ENCODE measurements at places on chromosomes 2 and 18.

GRCh38 chr2:31828891-31829290 lies 181.9 kb downstream of the MEMO1 start:
- DNase-seq = no peak

- no peak for DNase-seq
These were observed 5.6 kb downstream of the QPCT start for GRCh38 chr2:37350034-37350433.

DNA sequence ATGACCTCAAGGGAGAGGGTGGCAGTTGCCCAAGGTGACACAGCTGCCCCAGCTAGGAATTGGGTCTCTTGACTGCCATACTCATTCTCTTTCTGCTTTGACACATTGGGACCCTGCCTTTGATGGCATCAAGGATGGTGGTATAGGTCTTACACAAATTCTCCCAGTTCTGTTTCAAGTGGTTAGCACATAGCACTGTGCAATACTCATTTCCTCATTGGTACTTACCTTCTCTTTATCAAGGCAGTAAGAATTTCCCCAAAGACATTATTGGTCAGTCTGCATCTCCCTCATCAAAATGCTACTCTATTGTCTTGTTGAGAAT lies 35.9 kb upstream of the CCDC93 start:
- no peak for DNase-seq

DNA sequence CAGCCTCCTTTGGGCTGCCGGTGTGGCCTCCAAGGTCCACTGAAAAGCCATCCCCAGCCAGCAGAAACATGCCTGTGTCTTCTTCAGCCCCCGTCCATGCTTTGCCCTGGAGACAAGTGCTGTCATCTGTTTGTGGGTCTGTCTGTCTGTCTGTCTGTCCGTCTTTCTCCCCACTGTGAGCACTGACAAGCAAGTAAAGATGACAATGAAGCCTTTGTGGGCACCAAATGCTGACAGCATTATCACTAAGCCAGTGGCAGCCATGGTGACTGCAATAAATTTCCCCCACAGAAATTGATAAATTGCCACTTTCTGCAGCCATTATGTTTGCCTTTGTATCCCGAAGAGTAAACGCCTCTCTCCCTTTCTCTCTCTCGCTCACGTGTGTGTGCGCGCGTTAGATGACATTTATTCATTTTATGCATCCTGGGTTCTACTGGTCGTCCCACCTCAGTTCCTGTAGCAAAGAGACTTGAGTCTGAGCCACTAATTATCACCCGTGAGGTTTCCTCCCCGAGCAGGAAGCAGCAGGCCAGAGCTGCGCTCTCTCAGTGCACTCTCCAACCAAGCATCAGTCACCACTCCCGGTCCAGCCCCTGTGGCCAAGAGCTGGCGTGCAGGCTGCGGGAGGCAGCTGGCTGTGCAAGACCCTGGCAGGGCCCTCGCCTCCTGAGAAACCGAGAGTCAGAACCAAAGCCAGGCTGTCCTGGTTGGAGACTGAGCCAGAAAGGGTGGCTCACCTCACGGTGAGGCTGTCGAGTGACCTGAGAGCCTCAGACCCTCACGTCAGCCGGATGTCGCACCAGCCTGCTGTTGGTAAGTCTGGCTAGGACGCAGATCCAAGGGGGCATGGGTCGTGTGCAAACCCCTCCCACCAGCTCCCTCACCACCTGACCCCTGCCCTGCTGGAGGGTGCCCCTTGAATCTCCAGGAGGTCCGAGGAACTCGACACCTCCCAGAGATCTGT lies 6.9 kb downstream of the STEAP3 start:
- DNase-seq = no peak

DNA sequence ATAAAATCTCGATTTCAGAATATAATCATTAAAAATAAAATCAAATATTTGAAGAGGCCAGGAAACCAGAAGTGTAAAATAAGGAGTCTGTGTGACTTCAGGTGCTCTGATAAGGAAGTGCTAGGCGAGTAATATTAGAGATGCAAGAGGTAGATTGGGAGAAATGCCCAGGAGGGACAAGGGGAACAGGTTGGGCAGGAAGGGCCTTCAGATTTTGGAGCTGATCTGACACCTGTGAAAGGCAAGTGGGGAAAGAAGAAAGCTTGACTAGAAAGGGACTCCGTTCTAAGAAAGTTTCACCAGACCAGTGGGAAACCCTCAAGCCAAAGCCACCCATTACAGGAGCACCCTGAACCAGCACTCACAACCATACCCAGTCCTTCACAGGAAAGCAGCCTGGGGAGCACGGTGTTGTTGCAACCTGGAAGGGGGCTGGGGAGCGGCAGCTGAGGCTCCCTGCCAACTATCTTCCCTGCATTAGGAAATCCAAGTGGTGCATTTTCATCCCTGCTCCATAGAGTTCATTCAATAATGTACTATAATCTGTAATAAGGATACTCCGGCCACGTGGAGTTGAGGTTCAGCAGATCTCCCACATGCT lies 57.5 kb upstream of the GREB1L start:
- DNase-seq = no peak

- DNase-seq = no peak
These were observed 55.2 kb downstream of the PARD6G start for GRCh38 chr18:80191907-80192652.

- DNase-seq = peak; percentile 73
These were observed 114.6 kb downstream of the DOCK10 start for GRCh38 chr2:224927646-224928173.

GRCh38 chr2:61100801-61101200 lies 35.1 kb downstream of the SANBR start:
- DNase-seq = no peak

- no peak for DNase-seq
These were observed 18.6 kb upstream of the CYP26B1 start for GRCh38 chr2:72166279-72166678.

DNA sequence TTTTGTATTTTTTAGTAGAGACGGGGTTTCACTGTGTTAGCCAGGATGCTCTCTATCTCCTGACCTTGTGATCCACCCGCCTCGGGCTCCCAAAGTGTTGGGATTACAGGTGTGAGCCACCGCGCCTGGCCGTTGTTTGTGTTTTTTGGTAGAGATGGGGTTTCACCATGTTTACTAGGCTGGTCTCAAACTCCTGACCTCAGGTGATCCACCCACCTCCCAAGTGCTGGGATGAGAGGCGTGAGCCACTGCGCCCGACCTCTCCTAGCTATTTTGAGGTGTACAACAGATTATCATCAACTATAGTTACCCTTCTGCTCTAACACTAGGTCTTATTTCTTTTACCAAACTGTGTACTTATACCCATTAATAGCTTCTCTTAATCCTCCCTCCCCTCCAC lies 28.9 kb upstream of the MRPL33 start:
- DNase-seq = no peak

DNA sequence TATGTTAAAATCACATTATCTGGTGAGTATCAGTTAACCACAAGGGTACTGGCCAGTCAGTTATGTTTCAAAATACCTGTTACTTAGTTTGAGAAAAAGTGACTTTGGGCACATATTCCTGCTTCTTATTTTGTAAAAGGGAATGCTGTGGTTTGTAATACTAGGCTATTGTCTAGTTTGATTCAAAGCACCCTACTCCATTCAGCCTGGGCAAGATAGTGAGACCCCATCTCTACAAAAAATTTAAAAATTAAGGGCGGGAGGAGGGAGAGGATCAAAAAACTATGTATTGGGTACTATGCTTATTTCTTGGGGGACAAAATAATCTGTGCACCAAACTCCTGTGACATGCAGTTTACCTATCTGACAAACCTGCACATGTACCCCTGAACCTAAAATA lies 18.9 kb downstream of the MBD5 start:
- DNase-seq = no peak

- no peak for DNase-seq
These were observed 38.4 kb downstream of the CAB39 start for GRCh38 chr2:230751062-230751461.

- DNase-seq = no peak
These were observed 49.0 kb upstream of the HAAO start for GRCh38 chr2:42841344-42841743.

DNA sequence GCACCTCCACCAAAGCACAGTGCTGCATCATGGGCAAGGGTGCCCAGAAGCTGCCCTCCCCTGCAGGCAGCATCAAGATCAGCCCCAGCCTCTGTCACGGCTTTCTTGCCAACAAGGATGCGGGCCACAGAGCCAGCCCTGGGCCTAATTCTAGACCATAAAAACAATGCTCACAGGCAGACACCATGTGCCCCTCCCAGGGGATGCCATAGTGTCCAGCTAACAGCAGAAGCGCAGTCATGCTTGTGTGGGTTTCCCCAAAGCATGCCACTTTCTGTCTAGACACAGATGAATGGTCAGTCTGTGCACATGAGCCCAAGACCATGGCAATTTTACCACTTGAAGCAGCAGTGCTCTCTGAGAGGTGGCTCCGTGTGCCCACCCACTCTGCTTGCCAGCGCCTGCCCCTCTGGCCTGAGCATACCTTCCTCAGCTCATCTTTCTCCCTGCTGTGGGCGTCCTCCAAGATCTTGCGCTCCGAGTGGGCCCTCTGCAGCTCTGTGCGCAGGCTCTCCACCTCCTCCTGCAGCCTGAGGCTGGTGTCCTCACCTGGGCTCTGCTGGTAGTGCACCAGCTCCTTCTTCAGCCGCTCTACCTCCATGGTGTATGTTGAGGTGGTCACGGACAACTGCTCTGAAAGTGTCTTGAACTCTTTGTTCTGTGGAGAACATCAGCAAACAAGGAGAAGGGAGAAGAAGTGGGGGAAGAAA lies 81.3 kb upstream of the ACAA2 start:
- DNase-seq = no peak

GRCh38 chr2:37916512-37917082 lies 8.5 kb upstream of the RMDN2 start:
- no peak for DNase-seq

DNA sequence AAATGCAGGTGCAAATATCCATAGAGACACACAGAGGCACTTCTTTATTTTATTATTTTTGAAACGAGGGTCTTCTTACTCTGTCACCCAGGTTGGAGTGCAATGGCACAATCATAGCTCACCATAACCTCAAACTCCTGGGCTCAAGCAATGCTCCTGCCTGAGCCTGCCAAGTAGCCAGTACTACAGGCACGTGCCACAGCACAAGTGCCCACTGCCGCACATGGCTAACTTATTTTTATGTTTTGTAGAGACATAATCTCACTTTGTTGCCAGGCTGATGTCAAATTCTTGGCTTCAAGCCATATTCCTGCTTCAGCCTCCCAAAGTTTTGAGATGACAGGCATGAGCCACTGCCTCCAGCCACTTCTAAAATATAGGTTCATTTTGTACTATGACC lies 537.6 kb downstream of the THSD7B start:
- DNase-seq = no peak

DNA sequence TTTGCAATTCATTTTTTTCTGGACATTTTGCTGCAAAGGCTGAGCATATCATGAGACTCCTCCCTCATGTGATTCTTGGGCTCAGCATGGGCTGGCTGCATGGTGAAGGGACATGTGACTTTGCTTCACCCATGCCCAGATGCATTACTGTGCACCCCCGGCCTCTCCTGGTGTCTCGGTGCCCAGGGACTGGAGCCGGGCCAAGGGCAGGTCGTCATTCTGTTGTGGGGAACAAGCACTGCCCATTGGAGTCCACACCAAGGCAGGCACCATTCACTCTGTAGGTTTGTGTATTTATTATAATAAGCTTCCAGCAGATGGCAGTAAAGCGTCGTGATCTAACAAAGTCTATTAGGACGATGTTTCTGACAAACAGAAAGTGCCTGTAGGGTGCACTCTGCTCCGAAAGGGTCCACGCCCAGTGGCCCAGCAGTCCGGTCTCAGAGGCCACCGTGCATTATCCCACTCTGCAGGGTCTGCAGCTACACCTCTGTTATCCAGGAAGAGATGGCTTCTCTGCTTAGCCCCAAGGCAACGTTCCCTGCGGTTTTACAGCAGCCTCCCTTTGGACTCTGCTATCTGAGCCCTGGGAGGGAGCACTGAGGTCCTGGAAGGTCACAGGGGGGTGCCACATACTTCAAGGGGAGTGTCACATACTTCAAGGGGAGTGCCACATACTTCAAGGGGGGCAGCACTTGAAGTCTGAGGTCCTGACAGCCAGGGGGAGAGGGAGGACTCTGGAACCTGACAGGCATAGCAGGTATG lies 219.6 kb downstream of the TSN start:
- peak; percentile 25 for DNase-seq

DNA sequence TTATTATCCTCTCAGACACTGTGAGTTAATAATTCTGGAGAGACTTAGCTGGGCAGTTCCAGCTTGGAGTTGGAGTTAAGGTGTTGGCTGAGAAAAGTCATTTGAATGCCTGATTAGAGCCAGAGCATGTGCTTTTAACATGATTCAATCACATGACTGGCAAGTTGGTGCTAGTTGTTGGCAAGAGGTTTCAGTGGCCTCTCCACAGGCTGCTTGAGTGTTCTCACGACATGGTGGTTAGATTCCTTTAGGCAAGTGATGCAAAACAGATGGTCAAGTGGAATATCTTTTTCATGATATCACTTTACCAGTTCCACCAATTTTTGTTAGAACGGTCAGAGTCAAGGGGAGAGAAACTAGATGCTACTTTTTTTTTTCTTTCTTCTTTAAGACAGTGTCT lies 262.7 kb upstream of the FN1 start:
- no peak for DNase-seq

DNA sequence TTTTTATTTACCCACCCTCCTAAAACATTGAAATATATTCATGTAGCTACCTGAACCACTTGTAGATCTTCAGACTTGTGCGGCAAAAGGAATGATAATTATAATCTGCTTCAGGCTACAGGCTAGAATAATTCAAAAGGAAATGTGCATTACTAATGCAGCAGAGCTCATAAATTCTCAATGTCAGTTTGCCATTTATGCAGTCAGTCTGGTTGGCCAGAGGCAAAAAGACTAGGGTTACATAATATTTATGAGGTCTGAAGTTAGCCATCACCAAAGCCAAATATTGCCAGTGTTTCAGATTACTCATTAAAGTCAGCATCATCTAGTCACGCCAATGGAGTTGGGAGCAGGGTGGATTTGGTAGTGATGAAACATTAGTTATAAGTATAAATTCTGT lies 38.9 kb downstream of the METAP1D start:
- DNase-seq = no peak

DNA sequence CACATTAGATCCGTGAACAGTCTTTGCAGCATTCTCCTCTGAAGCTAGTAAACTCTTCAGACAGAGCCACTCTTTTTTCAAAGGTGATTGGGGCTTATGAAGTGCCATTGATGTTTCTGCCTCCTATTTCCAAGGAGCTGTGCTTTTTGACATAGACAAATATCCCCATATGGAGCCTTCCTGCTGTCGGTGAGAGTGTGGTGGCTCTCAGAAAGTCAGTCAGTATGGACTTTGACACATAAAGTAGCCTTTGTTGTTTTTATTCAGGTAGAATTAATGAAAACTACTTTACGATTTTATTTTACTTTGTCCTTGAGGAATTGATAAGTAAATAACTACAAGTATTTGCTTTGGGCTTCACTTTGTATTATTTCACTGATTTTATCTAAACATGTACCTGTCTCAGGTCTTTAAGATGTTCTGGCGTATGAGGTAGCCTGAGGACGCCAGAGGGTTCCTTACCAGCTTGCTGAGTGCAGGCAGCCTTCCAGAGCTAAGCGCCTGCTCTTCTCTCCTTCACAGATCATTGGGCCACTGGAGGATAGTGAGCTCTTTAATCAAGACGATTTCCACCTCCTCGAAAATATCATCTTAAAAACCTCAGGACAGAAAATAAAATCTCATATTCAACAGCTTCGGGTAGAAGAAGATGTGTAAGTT lies 69.7 kb downstream of the UGGT1 start:
- DNase-seq = no peak

- DNase-seq = no peak
These were observed 104.7 kb downstream of the HNRNPLL start for GRCh38 chr2:38498045-38498481.
